Pulmonary artery endothelial cell (primary cell): ENCODE measurements at places on chromosomes 4 and X.

DNA sequence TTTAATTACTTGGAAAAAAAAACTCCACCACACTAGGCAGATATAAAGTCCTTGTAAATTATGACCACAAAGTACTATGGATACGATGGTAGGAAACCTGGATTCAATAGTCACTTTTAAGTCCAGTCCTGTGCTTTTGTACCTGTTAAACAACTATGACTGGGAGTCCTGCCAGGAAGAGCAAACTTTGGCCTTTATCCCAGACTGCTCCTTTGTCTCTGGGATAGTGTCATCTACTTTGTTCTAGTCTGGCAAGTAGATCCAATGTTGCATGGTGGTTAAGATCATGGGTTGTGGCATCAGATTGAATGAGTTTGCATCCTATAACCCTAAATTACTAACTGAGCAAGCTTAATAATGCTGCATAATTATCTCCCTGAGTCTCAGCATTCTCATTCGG lies 175.3 kb upstream of the FGF13 start:
- no peak for DNase-seq

GRCh38 chr4:19557161-19557560 lies 694.5 kb upstream of the SLIT2 start:
- DNase-seq, result no peak

DNA sequence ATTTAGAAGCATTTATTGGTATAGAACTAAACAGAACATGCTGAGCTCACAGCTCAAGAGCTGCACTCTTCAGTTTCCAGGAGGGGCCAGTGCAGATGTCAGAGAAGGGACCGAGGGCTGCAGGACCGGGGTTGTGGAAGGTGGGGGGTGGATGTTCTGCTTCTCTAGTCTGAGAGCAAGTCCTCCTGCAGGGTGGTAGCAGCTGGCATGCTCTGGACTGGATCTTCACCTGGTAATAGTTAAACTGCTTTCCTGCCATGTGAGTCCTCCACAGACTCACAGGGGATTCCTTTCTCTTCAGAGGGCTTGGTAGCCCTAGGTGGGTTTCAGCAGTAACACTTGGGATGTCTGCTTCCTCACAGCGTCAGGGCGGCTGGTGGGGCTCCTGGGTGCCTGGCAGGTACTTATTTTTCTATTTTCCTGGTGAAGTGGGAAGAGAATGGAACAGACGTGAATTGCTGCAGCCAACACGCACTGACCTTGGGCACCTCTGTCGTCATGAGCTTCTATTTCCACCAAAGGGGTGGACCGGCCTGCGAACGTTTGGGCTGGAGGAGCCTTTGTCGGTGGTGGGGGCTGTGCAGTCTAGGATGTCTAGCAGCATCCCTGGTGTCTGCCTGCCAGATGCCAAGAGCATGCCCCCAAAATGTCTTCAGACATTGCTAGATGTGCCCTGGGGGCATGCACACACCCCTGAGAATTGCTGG lies 2.5 kb downstream of the MAEA start:
- no peak for DNase-seq

DNA sequence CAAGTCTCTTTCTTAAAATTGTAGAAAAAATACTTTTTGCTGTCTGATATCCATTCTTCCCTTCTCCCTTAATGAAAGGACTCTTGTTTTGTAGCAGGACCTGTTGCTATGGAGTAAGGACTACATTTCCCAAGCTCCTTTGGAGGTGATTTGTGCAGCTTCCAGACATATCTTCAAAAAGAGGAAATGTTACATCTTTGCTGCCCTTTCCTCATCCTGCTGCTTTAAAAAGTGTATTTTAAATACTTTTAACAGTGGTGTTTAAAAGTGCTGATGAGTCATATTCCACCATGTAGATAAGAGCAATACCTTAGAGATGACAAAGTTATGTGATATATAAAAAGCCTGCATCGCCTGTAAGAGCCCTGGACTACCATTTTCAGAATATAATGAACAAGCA lies 98.7 kb downstream of the CFAP299 start:
- no peak for DNase-seq

- no peak for DNase-seq
These were observed 33.5 kb downstream of the PCDH19 start for GRCh38 chrX:100376576-100376975.

DNA sequence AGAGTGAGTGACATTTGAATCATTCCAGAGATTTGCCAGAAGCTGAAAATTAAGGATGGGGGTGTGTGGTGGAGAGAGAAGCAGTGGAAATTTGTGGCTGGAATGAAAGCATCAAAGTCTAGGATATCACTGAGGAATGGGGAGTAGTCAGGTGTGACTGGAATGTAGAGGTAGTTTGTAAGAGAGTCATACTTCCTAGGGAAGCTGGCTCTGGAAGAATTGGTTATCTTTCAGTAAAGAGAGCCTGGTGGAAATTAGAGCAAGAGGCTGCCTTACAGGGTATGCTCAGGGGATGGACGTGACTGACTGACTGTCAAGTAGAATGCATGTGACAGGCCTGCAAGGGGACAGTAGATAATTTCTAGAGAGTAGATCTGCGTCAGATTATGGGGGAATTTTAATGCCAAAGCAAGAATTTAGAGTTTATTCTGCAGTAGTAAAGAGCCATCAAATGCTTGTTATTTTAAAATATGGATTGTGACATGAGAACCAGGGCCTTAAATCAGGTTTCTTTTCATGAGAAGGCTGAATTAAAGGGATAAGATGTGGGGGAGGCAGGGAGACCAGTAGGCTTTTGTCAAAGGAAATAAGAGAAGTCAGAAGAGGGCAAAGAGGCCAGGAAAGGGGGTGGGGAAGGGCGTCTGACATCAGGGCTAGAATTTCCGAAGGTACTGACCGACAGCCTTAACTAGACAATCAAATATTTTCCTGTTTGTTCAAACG lies 109.9 kb downstream of the AFF1 start:
- DNase-seq, result no peak

DNA sequence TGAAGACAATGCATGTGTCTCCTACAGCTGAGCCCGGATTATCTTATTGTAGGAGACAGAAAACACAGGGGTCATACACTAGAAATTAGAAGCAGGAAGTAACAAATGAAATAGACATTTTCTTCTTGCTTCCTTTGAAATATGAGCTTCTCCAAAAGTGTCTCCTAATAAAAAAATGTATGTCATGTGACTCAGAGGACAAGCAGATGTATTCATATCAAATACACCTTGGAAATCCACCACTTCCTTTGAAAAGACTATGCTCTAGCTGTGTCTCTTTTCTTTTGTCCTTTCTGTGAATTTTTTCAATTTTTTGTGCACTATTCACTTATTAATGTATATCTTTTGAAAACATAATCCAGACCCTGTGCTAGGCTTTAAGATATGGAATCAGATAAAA lies 1906.2 kb downstream of the C4orf33 start:
- no peak for DNase-seq

GRCh38 chr4:5217421-5217820 lies 166.1 kb downstream of the STK32B start:
- no peak for DNase-seq

GRCh38 chr4:136002316-136002715 lies 1530.0 kb downstream of the PCDH18 start:
- DNase-seq, result no peak
